ENCODE measurements at places on chromosomes 16 and 17.
A peak's percentile ranks its signal among the peaks of the same experiment; 100 is the strongest.

- DNase-seq, result no peak
Observed at GRCh38 chr17:606508-607250, 108.0 kb downstream of the VPS53 start.

DNA sequence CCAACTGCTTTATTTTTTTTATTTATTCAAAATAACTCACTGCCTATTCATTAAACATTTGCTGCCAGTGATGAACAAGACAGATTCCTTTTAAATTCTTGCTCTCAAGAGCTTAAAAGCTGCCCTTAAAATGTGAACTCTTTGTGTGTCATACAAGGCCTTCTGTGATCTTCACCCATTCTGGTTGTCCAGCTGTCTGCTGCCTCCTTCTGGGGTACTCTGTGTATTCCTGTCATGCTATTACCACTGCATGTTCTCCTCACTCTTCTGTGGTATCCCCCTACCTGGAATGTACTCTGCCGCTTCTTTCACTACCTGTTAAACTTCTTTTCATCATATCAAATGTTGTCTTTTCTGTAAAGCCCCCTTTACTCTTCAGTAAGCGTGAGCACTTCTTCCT, 165.8 kb downstream of the CHD9 start:
- DNase-seq, result peak; percentile 27

GRCh38 chr17:8697323-8697741, 47.3 kb downstream of the CCDC42 start:
- no peak for DNase-seq

DNA sequence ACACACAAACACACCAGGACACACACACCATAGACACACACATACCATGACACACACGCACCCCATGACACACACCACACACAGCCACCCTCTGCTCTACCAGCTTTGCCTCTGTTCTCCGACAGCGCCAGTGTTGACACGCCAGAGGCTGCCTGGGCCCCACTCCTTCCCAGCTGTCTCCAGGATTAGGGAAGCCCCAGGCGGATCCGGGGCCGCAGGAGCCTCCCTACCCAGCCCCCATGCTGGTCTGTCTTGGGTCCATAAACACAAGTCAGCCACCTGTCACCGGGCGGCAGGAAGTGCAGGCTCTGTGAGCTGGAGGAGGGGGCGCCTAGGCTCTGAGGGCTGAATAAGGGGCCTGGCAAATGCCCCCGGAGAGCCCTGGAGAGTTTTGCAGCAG, 10.5 kb downstream of the TBC1D16 start:
- DNase-seq, result no peak

DNA sequence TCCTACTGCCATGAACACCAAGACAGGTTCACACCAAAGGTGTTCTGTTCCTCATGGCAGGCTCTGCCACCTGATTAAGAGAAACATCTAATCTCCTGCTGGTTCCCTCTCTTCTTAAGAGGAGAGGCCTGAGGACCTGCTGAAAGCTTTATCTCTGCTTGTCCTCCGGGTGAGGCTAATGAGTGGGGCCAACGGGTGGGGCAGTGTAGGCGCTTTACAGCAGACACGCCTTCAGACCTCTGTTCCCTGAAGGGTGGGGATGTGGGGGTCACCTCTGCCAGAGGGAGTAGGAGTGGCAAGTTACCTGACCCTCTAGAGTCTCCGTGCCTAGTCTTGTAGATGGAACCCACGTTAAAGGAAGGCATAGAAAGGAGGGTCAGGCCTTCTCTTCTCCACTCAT, 4.2 kb upstream of the MRM1 start:
- DNase-seq, result no peak

DNA sequence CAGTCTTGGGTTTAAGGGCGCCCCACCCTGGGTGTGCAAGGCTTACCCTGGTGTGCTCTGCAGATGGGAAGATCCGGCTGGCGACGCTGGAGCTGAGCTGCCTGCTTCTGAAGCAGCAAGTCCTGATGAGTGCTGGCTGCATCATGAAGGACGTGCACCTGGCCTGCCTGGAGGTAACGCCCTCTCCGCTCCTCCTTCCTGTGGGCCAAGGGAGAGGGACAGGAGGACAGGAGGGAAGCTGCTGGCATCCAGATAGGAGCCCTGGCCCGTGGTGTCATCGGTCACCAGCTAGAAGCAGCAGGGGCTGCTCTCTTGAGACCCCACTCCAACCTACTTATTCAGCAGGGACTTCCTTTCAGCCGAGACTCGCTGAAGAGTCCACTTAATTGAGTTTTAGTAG, 97.8 kb downstream of the CLEC16A start:
- no peak for DNase-seq

DNA sequence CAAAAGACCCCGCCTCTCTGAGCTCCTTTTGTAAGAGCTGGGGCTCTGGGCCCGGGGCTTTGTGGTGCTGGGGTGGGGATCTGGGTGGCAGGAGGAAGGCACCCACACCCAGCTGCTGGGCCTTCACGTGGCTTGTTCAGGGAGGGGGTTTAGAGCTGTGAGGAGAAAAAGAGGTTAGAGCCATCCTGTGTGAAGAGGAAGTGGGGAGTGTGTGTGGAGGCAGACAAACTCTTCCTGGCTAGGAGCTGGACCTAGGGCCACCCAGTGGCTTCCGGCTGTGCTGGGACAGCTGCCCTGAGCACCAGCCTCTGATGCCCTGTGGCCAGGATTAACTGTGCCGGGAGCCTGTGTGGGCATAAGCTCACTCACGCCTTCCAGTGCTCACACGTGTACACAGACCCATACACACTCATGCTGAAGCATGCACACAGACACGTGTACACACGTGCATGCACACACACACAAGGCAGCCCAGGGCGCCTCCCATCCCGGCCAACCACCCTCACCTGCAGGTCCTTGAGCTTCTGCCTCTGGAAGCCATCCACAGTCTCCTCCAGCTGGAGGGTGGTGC, 7.4 kb downstream of the CIBAR2 start:
- DNase-seq, result no peak

DNA sequence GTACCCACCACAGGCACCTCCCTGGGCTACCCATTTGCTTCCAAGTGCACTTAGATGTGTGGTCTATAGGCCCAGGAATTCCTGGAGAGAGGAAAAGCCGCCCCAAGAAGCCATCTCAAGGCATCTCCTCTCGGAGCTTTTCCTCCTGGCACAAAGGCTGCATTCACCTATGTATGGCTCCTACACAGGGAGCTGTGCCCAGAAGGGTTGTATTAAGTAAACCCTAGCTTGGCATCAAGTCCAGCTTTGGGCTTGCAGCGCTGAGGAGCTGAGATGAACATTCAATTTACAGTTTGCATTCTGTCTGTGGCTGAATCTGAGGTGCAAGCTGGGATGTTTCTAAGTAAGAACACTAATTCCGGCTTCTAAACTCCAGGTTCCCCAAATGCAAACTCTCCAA, 81.3 kb downstream of the CDYL2 start:
- DNase-seq, result no peak

All from pulmonary artery endothelial cell (primary cell).